Stimulated activated CD8-positive, alpha-beta memory T cell treated with anti-CD3 and anti-CD28 coated beads, Interleukin-15, amount 100 ng/mL, for 4 hours (primary cell): ENCODE measurements at places on chromosomes 2 and 18.
A peak's percentile ranks its signal among the peaks of the same experiment; 100 is the strongest.

DNA sequence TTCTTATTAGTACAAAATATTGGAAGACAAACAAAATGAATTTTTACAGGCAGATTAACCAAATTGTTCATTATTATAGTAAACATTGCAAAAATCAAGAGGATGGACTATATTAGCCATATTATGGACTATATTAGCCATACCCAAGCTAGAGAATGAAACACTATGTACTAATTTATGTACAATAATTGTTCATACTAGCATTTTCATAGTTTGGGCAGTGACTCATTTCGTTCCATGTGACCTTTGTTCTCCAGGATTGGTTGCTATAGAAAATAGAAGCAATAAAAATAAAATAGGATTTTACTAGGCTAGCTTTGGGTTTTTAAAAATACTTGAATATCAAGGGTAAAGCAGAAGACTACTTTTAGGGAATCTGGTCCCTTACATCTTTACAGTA is 176.8 kb downstream of the ZEB2 start:
- no peak for DNase-seq

- no peak for DNase-seq
These were observed 99.4 kb upstream of the TRIB2 start for GRCh38 chr2:12617366-12617765.

- DNase-seq, result no peak
These were observed 41.3 kb downstream of the VSNL1 start for GRCh38 chr2:17581831-17582230.

DNA sequence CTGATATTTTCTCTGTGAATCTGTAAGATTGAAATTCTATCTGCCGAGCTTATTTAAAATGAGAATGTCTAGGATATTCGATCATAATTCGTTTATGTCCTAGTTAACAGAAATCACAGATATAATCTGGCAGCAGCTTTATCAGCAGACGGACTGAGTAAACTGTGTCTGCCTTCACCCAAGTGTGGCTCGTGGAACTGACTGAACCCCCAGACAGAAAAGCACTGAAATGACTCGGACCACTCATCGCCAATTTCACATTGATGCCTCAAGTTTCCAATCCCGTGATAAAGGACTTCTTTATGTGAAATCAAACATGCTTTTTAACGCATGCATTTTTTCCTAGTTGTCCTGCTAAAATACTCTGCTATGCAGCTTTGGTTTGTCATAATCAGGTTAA is 15.9 kb downstream of the TNFRSF11A start:
- no peak for DNase-seq

GRCh38 chr2:31168291-31168690 is 30.1 kb upstream of the GALNT14 start:
- DNase-seq, result no peak

GRCh38 chr2:113602869-113603466 is 24.1 kb upstream of the RABL2A start:
- DNase-seq, result no peak

- DNase-seq, result peak; percentile 29
These were observed 135.9 kb downstream of the TGIF1 start for GRCh38 chr18:3585656-3586509.

- DNase-seq, result no peak
These were observed 117.6 kb downstream of the CYRIA start for GRCh38 chr2:16548036-16548435.

- DNase-seq, result no peak
These were observed 132.9 kb upstream of the SH3BP4 start for GRCh38 chr2:234818937-234819336.

DNA sequence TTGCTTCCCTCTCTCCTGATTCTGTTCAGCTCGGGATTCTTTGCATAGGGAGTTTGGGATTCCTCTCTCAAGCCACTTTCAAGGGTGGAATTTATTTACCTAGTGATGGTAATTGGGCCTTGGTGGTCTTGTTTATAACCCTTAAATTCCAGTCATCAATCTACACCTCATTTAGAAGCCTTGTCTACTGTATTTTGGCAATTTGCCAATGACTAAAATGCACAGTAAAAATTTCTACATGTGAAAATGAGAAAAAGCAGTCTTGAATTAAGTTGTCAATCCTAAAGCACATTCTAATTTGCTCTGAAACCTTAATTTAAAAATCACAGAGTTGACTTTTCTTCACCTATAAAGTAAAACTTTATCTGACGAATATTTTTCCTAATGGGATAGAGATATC is 749.2 kb upstream of the CRIM1 start:
- DNase-seq, result no peak

DNA sequence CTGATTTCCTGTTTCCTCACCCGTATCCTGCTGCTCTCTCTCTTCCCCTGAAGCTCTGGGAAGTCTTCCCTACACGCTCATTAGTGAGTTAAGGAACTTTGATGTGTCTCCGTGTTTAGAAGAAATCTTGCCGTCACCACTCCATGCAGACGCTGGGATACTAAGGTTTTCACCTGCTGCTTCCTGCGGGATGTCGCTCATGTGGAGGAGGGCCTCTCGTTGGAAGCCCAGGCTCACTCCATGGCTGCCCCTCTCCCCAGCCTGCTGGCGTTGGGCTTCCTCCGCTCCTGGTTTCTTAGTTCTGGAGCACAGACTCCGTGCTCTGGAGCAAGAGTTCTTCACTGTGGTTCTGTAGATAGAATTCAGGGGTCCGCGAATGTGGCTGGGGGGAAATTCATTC is 326.3 kb downstream of the GBX2 start:
- DNase-seq, result no peak

- no peak for DNase-seq
These were observed 535.2 kb downstream of the GALR1 start for GRCh38 chr18:77784759-77785379.

GRCh38 chr18:68826121-68826520 is 28.2 kb downstream of the CCDC102B start:
- DNase-seq, result no peak

- no peak for DNase-seq
These were observed 126.1 kb downstream of the ZNF516 start for GRCh38 chr18:76368976-76369375.

DNA sequence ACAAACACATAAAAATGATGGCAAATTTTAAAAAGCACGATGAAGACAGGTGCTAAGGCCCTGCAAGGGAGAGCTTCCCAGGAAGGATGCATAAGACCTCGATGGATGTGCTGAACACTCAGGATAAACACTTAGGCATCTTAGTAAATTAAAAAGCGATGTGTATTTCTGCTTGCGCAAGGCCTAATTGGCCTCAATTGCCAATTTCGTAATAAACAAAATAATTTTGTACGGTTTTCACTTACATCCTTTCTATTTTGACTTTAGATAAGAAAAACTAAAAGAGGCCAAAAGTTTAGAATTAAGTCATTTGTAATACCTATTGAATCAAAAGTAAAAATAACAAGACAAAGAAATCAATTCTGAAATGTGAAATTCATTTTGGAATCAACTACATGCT is 189.1 kb downstream of the TCF4 start:
- no peak for DNase-seq

- no peak for DNase-seq
These were observed 872.2 kb upstream of the NXPH2 start for GRCh38 chr2:139652385-139652784.

GRCh38 chr2:37453027-37453426 is 108.6 kb downstream of the QPCT start:
- DNase-seq, result no peak

- DNase-seq, result no peak
These were observed 171.3 kb upstream of the ID2 start for GRCh38 chr2:8510519-8510918.

- no peak for DNase-seq
These were observed 1.2 kb upstream of the AOX1 start for GRCh38 chr2:200584639-200585038.

- no peak for DNase-seq
These were observed 51.7 kb upstream of the SMIM21 start for GRCh38 chr18:75478996-75479880.

- DNase-seq, result no peak
These were observed 214.6 kb downstream of the SETBP1 start for GRCh38 chr18:44895176-44895798.

- DNase-seq, result no peak
These were observed 113.7 kb upstream of the ZFP36L2 start for GRCh38 chr2:43340066-43340465.

DNA sequence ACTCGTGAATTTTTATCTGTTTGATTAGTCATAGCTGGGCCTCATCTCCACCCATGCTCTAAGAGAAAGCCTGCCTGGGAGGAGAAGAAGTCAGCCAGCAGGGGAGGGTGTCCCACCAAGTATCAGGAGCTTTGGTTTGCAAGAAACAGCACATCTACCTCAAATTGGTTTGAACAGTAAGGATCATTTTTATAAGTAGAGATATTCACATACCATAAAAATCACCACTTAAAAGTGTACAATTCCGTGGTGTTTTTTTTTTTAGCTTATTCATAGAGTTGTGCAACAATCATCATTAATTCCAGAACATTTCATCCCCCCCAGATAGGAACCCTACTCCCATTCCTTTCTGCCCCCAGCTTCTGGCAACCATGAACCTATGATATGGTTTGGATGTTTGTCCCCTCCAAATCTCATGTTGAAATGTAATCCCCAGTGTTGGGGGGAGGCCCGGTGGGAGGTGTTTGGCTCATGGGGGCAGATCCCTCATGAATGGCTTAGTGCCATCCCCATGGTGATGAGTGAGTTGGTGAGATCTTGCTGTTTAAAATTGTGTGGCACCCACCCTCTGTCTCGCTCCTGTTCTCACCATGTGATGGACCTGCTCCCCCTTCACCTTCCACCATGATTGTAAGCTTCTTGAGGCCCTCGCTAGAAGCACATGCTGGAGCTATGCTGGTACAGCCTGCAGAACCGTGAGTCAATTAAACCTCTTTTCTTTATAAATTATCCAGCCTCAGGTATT is 36.2 kb upstream of the HS6ST1 start:
- DNase-seq, result no peak

DNA sequence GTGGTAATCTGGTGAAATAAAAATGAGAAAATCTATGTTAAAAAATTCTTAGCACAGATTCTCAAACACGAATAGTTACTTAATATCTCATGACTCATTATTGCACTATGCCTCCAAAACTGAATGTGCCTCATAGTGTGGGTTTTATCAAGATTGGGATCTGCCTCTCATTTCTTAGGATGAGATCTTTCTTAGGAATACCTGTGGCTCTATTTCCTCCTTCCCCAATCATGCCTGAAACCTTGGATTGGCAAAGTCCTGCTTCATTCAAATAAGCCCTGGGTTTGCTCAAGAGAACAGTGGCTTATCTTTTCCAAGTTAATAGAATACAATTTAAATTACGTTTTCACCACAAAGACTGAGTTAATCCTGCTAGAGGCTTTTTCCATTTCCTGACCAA is 100.3 kb downstream of the DPP10 start:
- no peak for DNase-seq

GRCh38 chr2:145029873-145030272 is 510.0 kb upstream of the ZEB2 start:
- no peak for DNase-seq

DNA sequence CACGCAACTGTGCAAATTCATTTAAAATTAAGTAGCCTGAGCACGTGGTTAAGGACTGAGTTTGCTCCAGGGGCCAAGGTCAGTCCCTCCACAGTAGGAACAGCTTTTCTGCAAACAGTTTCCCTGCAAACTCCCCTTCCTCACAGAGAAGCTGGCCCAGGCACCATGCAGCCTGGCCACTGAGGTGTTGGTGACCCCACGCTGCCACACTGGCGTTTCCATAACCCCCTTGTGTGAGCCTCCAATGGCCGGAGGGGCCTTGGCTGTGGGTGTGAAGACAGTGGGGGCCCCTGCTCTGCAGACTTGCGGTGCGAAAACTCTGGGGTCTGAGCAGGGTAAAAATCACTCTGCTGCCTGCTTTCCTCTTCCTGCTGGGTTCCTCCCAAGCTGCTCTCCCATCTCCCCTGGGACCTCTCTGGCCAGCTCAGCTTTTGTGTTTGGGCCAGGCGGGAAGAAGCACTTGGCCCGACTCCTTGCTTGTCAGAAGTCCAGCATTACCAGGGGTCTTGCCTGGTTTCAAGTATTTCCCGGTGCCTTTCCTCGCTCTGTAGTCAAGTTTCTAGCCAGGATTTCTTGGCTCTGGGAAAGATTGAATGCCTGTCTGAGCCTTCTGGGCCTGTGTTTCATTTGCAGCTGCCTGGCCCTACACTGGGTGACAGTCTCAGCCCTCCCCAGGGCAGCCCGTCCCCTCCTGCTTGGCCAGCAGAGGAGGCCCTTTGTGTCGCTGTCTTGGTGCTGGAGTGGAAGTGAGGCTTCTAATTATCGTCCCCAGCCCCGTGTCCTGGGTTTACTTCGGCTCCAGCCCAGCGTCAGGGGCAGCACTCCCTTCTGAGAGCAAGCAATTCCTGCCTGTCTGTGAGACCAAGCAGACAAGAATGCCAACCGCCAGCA is 131.4 kb upstream of the SLC1A4 start:
- DNase-seq, result no peak

- DNase-seq, result no peak
These were observed 57.1 kb upstream of the MSH6 start for GRCh38 chr2:47725808-47726207.

DNA sequence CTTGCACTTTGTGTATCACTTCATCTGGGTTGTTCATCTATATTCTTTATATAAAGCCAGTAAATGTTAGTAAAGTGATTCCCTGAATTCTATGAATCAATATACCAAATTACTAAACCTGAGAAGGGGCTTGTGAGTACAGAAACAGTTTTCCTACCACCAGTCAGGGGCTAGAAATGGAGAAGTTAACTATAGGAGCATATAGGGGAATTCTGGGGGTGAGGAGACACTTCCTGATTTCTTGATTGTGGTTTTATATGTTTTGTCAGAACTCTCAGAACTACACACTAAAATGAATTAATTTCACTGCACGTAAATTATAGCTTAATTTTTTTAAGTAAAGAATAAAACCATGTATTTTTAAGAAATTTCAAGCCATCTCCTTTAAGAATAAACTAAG is 93.7 kb downstream of the SESTD1 start:
- DNase-seq, result no peak

- no peak for DNase-seq
These were observed 13.2 kb upstream of the RAPGEF4 start for GRCh38 chr2:172722481-172722880.

- DNase-seq, result no peak
These were observed 14.1 kb downstream of the ZNF516 start for GRCh38 chr18:76480913-76481312.

GRCh38 chr2:12262681-12263436 is 453.9 kb upstream of the TRIB2 start:
- no peak for DNase-seq

DNA sequence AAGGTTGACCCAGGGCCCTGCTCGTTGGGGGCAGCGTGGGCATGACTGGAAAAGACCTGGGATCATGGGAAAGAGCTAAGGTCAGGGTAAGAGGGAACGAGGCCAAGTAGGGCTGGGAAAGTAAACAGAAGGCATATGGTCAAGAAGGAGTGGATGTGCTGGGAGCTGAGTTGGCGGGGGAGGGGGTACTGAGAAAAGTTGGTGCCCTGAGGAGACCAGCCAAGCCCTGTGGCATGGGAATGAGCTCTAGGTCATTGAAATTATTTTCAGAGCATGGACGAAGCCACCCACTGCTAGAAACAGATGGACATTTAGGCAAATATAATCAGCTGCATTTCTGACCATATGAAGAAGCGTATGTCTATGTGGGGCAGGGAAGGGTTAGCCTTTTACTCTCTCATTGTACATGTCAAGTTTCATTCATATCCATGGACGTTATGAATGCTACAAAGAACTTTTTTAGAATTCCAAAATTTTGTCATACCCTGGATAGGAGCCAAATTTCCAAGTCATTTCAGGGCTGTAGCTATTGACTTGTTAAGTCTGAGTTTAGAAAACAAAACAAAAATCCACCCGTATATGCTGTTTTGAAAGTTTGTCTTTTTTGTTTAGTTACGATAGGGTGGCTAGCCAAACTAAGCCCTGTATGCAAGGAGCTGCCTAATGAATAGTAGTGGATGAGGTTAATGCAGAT is 19.1 kb downstream of the MAPRE2 start:
- DNase-seq, result no peak
